Foreskin keratinocyte (primary cell): ENCODE measurements at places on chromosomes 2 and 18. TPM values are rescaled to one million over a fixed set of nuclear protein-coding genes. Genes with fewer than 3 reads are reported as not detected.

- no peak for DNase-seq
Observed at GRCh38 chr2:111975819-111976218, 77.4 kb downstream of the MERTK start.

DNA sequence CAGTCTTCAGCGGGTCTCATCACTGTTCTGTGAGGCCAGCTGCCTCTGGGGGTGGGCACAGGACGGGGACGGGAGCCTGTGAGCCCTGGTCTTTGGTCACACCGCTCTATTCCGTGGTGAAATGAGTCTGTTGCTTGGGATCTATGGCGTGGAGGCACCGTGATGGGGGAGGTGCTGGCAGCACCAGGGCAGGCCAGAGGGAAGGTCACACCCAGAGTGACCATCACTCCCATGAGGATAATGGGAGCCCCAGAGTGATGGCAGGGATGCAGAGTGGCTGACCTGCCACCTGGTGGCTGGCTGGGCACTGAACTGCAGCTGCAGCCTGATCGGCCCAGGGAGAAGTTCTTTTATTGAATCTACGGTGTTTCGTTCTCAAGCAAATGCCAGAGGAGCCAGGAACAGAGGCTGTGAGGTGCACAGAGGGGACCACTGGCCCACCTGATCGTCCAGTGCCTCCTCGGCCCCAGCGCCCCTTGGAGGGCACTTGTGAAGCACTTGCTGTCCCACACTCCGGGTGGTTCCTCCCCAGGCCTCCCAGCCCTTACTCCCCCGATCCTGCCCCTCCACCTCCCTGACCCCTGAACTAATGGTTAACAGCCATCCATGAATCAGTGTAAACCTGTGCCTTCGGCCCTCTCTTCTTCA, 17.9 kb downstream of the KCNIP3 start:
- no peak for DNase-seq

GRCh38 chr2:194559523-194559922, 1097.5 kb upstream of the SLC39A10 start:
- no peak for DNase-seq

DNA sequence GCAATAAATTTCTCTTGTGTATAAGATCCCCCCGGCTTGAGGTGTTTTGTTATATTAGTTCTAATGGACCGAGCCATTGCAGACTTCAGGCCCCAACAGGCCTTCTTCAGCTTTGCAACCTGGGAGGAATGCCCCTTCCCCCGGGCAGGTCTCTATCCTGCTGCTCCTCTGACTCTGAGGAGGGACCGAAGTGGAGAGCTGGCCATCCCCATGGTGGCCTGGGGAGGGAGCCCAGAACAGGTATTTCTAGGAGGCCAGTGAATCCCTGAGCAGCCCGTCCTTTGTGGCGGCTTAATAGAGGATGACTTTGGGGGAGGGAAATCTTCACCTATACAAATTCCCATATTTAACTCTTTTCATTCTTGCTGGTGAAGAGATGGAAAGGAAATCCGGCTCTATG, 715.8 kb upstream of the SOX11 start:
- DNase-seq = no peak

Gene MYOM1
- 0.07 and 0.11 TPM in 2 replicates for total RNA-seq

- no peak for DNase-seq
Observed at GRCh38 chr2:226797989-226798421, 1.6 kb downstream of the IRS1 start.

Gene STARD6
- total RNA-seq = 0.14 TPM in 1 of 2 replicates, not detected in the other

Gene NFATC1
- 4.4 and 7.3 TPM in 2 replicates for total RNA-seq

Gene PSTPIP2
- 26.5 and 31.4 TPM in 2 replicates for total RNA-seq

Gene APCDD1
- 2.8 and 5.6 TPM in 2 replicates for total RNA-seq

DNA sequence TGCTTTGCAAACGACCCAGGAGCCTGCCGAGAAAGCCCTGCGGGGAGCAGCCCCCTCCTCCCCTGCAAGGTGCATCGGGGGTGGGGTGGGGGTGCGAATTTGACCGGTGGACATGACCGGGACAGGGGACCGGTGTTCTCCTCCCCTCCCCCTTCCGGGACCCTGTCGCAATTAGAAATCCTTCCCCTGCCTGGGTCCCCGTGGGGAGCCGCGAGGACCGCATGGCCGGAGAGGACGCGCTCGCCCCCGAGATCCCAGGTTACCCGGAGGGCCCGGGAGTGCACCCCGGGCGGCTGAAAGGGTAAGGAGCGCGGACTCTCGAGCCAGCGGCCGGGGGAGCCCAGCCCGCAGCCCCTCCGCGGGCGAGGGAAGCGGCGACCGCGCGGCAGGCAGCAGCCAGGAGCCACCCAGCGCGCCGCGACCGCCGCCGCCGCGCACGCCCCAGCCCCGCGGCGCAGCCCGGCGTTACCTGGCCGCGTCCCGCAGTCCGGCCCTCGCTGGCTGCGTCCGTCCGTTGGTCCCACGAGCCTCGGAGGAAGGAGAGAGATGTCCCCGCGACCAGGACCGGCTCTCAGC, 482 bp downstream of the DLGAP1 start:
- no peak for DNase-seq

Gene DSG4
- total RNA-seq = 0.04 TPM in 1 of 2 replicates, not detected in the other

Gene NT5DC4
- total RNA-seq = 0.07 TPM in 1 of 2 replicates, not detected in the other

Gene RBM43
- 1.3 and 1.5 TPM in 2 replicates for total RNA-seq

GRCh38 chr18:45774065-45774521, 50.1 kb downstream of the SLC14A1 start:
- peak; percentile 93 for DNase-seq

GRCh38 chr2:149456285-149456684, 125.9 kb downstream of the LYPD6 start:
- DNase-seq = no peak

Gene TRIM54
- total RNA-seq = not detected in 2 replicates

DNA sequence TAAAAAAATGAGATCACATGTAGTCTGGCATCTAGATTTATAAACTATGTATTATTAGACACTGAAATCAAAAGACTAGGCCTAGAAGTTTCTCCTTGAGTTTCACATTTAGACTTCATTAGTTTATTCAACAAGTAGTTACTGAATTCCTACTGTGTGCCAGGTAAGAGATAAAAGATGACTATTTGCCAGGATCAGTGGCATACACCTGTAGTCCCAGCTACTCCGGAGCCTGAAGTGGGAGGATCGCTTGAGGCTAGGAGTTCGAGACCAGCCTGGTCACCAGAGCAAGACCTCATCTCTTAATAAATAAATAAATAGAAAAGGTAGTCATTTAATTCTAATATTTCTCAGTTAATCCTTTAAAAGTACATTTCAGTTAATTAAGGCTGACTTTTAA, 2.1 kb downstream of the FAM98A start:
- DNase-seq = no peak

Gene FIGN
- 3.3 and 4.4 TPM in 2 replicates for total RNA-seq

- no peak for DNase-seq
Observed at GRCh38 chr2:28268386-28268785, 124.3 kb upstream of the FOSL2 start.

GRCh38 chr2:85959185-85959584, 70.4 kb upstream of the ST3GAL5 start:
- DNase-seq = no peak

Gene TUBB8B
- 0.27 and 0.67 TPM in 2 replicates for total RNA-seq

Gene APOB
- not detected in 2 replicates for total RNA-seq

GRCh38 chr2:123366239-123366837, 658.7 kb upstream of the CNTNAP5 start:
- DNase-seq = no peak

GRCh38 chr2:25586726-25587144, 86.6 kb downstream of the DTNB start:
- DNase-seq = no peak

DNA sequence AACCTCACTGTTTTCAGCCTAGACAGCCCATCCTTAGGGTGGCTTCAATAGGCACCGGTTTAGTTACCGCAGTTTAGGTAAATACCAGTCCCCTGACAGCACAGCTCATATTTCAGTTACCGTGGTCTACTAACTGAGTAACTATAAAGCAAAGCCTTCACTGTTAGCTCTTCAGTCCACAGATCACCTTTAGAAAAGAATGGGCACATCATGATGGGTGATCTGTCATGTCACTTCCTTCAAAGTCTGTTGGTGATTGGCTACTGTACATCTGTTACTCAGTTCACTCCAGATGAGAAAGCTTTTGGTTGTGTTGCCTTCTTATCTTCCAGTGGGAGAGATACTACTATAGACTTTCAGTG, 21.0 kb downstream of the SLC20A1 start:
- no peak for DNase-seq

DNA sequence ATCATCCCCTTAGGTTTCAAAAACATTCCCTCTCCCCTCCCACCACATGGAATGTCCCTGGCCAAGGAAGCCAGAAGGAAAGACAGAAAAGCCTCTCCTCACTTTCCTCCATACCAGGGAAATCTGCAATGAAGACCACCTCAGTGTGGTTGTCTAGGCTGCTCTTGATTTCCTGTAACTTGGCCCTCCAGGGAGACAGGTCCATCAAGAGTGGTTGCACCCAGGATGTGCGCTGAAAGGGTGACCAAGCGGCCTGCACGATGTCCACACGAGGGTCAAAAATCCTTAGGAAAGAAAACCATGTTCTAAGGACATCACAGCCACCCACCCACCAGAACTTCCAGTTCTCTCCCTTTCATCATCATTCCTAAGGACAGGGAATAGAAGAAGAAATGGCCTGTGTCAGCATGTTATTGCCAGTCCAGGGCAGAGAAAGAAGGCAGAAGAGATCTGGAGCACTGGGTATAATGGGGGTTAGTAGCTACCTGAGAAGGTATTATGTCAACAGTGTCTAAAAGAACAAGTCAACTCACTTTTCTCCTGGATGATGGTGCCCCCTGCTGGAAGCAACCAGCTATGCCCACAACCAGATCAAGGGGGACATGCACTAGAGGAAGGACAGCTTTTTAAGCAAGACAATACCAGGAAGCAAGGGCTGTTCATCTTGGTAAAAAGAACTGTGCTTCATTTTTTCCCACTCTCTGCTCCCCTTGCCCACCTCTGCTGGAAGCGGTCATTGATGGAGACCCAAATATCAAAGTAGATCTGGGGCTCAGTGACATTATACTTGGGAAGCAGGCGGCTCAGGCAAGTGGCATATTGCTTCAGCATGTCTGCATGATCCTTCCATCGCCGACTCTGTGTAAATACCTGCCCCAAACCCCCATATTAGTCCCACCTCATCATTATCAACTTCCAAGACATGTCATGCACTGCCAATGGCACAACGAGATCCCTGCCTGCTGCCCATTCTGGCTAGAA, 9.3 kb downstream of the GGCX start:
- DNase-seq = no peak

- peak; percentile 91 for DNase-seq
Observed at GRCh38 chr2:64751286-64752260, 97.9 kb upstream of the SERTAD2 start.

DNA sequence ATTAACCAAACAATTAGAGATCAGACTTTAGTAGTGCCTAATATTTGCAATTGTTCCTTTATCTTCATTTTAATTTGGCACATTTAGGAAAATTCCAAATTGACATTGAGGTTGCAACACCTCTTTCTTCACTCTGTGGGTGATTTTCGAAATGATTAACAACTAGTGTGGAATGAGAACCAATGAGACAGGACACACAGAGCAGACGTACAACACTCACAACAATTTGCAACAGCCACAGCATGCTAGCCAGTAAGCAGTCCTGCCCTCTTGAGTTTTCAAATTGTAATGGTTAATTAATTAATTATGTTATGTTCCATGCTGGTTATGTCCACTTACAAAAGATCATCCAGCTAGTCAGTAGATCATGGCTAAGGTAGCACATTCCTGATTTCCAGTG, 339.3 kb downstream of the LRP1B start:
- no peak for DNase-seq

- peak; percentile 48 for DNase-seq
Observed at GRCh38 chr2:55047677-55048299, 2.5 kb downstream of the RTN4 start.

DNA sequence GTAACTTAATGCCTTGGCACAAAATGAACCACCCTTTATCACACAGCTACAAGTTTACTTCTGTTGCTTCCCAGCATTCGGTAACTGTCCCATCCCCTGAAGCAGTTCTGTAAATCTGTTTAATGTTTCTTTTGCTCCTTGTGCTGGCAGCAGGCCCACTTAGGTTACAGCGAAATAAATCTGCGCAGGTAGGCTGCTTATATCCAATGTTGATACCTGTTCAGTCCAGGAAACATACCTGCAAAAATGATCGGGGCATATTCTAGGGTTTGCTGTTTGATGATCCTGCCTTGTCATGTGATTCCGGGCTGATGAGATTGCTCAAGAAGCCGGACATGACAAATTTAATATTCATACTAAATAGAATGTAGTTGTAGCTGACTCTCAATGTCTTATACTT, 23.3 kb downstream of the PELI1 start:
- peak; percentile 85 for DNase-seq

- DNase-seq = no peak
Observed at GRCh38 chr18:38948436-38948835, 1382.8 kb upstream of the CELF4 start.

GRCh38 chr2:106119074-106119473, 75.0 kb downstream of the UXS1 start:
- DNase-seq = no peak

- DNase-seq = peak; percentile 47
Observed at GRCh38 chr2:156046900-156047299, 285.6 kb downstream of the NR4A2 start.

Gene AOX1
- total RNA-seq = 7.6 and 16.8 TPM in 2 replicates

- DNase-seq = no peak
Observed at GRCh38 chr2:189791338-189792042, 7.2 kb downstream of the PMS1 start.
